Fibroblast of skin of back (primary cell): ENCODE measurements at places on chromosomes 7 and 10.
A peak's percentile ranks its signal among the peaks of the same experiment; 100 is the strongest.

- no peak for DNase-seq
These were observed 132.6 kb downstream of the CAMK1D start for GRCh38 chr10:12481924-12482323.

DNA sequence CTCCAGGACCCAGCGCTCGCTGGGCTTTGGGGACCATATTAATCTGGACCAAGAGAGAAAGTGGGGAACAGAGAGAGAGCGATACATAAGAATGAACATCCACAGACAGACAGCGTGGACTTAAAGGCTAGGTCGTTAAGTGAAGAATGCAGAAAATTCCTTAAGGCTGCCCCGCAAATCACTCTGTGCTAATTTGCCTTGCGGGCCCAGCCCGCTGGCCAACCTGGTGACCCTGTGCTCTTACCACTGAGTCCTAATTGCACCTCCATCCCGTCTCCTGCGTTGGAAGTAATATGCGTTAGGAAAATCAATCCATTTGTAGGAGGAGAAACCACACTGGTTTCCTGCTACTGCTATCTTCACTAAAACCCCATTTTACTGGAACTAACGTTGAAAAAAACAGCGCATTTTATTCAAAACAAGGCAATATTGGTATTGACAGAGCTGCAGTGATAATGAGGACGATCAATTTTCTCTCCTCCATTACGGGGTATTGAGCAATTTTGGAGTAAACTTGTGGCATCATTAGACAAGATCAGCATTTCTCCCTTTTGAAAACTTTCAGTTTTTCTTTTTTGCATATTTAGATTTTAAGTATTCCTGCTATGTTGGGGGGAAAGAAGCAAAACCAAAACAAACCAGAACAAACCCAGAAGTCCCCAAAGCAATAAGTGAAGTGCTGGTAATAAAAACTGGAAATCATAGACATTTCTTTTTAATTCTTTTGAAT lies 85.2 kb downstream of the WDFY4 start:
- no peak for DNase-seq

DNA sequence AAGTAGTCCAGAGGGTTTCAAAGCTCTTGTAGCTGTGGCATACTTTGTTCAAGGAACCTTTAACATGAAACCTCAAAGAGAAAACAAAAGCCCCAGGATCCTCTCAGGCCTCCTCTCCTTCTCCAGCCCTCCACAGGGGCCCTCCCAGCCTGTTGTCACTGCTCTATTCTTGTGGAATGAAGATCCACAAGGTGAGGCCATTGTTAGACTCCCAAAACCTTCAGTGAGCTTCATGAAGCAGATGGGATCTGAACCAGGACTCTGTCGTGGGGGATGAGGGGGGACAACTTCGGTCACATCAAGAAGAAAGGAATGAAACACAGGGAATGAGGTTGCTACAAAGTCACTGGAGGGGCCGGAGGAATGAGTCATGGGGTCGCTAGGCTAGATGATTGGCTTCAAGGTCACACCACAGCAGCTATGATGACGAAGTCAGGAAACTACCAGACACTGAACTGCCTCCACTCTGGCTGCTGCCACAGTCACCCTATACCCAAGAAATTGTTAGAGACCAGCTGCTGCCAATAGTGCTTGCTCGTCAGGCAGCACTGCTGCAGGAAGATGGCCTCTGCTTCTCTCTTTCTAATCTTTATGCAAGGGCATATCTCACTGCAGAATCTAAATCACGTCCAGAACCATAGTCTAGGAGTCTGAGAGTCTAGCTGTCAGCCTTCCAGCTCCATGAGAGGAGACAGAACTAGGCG lies 208.8 kb downstream of the HIBADH start:
- no peak for DNase-seq

DNA sequence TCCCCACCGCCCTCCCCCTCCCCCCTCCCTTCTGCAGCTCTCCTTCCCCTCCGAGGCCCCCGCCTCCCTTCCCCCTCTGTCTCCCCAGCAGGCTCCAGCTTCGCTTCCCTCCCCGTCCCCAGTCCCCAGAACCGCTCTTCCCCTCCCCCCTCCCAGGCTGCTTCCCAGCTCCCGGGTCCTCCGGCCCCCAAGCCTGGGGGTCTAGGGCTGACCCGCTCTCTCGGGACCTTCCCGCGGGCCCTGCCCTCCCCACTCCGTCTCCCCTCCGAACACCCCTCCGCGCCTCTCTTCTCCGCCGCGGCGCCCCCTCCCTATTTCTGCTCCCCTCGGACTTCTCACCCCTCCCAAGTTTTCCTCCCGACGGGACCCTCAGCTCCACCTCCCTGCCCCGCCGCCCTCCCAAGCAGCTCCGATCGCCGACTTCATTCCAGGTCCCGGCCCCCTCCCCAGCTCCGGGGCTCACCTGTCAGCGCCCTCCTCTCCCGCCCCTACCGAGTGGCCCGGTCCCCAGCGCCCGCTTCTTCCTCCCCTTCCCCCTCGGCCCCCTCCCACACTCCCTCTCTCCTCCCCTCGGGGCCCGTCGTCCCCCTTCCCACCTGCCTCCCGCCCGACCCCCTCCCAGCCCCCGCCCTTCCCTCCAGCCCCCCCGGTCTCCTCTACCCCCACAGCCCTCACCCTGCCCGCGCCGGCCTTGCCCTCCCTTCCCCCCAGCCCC lies 990 bp downstream of the ZNF467 start:
- DNase-seq = no peak

DNA sequence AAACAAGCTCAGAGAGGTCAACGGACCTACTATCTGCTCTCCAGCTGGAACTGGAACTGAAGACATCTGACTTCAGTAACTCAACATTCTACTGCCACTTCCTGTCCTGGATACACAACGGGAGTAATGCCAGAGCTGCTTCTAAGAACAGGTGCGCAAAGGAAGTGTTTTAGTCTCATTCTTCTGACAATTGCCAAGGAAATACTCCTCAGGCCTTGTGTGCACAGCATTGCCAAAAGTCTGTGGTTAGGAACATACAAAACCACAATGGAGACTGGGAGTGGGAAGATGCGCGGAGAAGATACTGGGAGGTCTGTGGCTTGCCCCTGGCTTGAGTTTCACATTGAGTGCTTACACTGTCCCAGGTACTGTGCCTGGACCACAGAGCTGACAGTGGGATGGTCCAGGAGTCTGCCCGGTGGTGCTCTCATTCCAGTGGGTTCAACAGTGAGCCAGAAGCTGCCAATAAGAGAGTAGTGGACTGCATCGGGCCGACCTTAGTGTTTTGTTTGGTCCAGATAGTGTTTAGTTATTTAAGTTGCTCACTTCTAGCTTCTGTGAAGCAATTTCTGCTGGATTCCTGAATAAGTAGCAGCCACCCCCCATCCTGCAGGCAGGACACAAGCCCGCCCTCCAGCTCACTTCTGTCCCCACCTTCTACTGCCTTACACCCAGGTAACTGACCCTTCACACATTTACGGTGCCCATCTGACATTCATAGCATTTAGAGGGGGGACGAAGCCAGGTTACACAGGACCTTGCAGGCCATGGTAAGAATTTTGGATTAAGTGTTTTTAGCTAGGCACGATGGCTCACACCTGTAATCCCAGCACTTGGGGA lies 10.3 kb downstream of the TBL2 start:
- DNase-seq = no peak

DNA sequence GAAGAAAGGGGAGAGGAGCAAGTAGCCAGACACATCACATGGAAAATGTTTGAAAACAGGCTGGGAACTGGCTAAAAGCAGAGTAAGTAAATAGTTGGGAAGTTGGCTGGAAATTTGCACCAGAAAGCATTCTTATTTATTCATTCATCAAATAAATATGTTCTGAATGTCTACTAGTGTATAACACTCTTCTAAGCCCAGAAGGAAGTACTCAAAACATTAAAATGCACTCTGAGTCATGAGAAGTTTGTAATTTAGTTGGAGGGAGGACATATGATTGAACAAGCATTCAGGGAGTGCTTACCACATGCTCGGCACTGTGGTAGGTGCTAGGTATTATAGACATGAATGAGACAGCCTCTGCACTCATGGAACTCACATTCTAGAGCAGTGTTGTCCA lies 37.0 kb upstream of the CNNM1 start:
- peak; percentile 85 for DNase-seq

GRCh38 chr7:44284216-44284615 lies 41.2 kb downstream of the CAMK2B start:
- DNase-seq = no peak

DNA sequence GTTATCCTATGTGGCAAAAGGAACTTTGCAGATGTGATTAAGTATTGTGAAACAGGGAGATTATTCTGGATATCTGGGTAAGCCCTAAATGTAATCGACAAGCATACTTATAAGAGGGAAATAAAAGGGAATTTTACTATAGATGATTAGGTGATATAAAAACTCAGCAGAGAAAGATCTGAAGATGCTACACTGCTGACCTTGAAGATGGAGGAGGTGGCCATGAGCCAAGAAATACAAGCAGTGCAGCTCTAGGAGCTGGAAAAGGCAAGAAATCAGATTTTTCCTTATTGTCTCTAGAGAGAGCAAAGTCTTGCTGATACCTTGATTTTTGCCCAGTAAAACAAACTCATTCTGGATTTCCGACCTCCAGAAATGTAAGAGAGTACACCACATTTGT lies 67.7 kb downstream of the BRAF start:
- peak; percentile 14 for DNase-seq

DNA sequence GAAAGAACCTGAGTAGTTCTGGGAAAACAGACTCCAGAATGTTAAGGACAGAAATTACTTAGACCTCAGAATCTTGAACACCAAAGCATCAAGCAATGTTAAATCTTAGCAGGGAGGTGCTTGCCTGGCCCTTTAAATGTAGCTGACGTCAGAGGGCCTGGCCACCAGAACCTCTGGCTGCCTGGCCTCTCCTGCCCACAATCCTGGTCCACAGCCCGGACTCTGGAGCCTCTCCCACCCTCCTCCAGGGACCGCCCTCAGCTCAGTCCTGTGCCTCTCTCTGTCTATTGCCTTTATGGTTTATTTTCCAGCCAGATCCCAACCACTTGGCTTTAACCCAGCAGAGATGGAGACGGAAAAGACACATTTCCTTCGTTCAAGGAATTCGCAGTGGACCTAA lies 42.2 kb upstream of the EGR2 start:
- no peak for DNase-seq

GRCh38 chr7:66150471-66150870 lies 35.8 kb downstream of the CRCP start:
- DNase-seq = peak; percentile 45

DNA sequence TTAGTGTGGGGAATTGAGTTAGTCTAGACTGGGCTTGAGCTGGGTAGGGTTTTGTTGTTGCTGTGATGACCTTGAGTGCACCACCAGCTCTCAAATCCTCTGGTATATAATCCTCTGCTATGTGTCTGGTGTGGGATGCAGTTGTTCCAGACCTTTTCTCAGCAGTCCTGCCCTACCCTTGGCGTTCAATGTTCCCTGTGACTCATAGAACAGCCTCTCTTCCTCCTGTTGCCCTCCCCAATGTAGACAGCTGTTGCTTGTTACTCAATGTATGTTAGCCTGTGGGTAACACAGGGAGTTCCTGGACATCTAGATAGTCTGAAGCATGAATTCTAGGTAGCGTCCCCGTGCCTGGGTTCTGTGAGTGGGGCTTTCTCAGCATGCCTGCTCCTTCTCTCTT lies 19.8 kb downstream of the ACBD7 start:
- no peak for DNase-seq

GRCh38 chr10:128384831-128385230 lies 258.6 kb upstream of the MKI67 start:
- DNase-seq = no peak

DNA sequence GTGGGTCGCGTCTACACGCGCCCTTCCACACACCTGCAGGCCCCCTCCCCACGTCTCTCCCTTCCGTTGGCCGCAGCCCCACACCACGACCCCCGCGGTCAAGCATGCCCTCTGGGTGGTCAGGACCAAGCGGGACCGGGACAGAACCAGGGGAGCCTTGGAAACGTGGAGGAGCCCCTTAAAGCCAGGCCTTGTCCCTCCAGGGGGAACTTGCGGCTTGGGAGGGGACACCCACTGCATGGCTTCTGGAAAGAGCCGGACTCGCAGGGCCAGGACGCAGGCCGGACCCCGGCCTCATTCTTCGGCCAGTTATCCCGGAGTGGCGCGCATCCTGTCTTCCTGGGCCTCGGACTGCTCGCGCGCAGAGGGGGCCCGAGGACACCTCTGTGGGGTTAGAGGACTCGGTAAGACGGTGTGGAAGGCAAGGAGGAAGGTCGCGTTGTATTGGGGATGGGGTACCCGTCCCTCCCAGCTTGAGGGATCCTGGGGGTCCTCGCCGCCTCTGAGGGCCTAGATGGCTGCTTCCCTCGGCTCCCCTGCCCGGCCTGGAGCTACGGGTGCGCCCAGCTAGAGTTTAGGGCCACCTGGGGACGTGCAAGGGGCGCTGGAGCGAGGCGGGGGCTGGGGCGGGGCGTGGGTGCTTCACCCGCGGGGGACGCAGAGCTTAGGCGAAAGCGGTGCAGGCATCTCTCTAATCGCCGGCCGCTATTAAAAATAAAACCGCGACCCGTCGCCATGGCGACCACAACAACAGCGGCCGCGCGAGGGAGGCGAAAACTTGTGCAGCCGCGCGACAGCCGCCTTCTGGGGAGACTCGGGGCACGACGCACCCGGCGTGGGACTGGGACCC lies 1.8 kb upstream of the PDGFA start:
- peak; percentile 58 for DNase-seq

- DNase-seq = no peak
These were observed 50.0 kb downstream of the VWA2 start for GRCh38 chr10:114289096-114289436.

DNA sequence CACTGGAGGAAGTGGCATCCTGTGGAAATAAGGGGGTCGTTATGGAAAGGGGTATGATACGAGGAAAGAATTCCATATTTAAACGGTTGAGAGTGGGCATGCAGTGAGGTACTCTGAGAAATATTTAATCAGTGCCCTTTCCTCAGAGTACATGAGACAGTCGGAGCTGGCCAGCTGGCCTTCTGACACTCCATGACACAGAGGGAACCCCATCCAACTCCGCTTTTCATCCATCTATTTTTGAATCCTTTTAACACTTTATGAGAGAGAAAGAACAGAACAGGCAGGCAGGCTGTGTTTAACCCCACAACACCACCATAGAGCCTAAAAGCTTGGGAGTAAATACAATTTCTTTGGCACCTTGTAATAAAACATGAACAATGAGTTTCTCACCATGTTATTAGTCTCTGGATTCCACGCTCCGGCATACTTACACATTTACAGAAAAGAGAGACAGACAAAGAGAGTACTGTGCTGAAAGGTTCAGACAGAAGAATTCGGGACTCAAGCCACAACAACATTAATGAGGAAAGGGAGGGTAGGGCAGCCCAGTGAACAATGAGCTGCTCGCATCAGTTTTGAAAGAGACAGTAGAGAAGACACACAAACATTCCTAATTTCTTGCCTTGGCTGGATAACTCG lies 124.2 kb upstream of the PDLIM1 start:
- DNase-seq = no peak
